ENCODE measurements at places on chromosomes 13 and 19.
A peak's percentile ranks its signal among the peaks of the same experiment; 100 is the strongest.

DNA sequence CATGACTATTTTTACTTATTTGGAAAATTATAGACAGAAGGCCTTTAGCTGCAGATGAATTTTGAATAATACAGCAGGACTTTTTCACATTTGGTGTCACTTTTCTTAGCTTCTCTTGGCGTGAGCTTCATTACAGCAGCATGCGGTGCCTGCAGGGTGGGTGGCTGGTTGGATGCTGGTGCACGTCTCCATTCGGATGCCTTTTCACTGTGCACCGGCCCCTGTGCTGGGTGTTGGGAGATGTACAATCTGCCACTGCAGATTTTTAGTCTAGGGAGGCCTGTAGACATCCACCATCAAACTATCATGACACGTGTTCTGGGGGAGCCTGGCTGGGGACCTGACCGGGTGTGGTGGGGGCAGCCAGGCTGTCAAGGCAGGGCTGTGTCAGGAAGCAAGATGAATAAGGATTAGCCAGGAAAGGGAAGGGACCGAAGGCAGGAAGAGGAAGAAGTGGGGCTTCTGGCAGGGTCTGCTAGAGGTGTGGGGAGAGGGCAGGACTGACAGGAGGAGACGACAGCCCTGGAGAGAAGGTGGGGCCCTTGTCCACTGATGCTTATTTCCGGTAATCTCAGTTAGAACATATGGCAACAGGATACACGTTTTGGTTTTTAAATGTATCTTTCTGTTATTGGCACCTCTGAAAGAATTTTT, 88.8 kb downstream of the ARHGEF7 start:
- no peak for DNase-seq

DNA sequence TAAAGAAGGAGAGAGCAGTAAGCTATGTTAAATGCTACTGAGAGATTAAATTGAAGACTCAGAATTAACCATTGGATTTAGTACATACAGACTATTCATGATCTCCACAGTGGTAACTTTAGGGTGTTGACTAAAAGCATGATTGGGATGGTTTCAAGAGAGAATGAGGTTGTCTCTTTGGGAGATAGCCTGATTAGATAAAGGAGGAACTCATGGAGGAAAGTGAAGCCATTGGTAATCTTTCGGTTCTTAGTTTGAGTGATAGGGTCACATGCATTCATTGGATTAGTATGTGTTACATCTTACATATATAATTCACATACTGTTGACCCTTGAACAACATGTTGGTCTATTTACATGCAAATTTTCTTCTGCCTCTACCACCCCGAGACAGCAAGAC, 18.8 kb upstream of the KL start:
- no peak for DNase-seq

- DNase-seq = no peak
Measured at GRCh38 chr13:91946498-91947070, 548.2 kb downstream of the GPC5 start.

DNA sequence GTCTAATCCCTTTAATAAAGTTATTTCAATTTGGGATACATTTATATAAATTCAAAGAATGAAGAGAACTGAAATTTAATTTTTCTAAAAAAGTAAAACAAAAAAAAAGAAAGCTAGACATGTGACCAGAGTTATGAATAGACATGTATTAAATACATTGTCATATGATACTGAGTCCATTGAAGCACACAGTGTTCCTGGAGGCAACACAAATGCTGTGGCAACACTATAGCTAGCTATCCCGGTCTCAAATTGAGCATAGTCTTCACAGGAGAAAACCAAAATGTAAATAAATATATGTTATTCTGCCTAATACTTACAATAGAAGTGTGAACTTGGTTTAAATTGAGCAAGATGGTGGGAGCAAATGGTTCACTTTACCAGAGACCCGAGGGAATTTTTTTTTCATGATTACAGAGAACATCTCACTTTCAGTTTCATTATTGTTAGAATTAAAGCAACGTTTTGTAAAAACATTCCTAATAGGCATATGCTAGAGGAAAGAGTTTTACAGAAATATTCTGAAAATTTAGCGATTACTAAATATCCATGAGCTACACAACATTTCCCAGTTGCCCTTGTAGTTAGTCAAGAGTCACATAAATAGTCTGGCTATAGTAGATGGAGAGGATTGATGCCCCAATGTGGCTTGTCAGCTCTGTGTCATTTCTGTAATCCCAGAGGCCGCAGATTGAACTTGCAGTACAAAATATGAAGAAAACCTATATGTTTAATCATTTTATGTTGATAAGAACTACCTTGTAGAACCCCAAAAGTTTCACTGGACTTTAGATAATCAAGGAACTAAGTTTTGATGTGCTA, 775.7 kb upstream of the SPRY2 start:
- DNase-seq = no peak

DNA sequence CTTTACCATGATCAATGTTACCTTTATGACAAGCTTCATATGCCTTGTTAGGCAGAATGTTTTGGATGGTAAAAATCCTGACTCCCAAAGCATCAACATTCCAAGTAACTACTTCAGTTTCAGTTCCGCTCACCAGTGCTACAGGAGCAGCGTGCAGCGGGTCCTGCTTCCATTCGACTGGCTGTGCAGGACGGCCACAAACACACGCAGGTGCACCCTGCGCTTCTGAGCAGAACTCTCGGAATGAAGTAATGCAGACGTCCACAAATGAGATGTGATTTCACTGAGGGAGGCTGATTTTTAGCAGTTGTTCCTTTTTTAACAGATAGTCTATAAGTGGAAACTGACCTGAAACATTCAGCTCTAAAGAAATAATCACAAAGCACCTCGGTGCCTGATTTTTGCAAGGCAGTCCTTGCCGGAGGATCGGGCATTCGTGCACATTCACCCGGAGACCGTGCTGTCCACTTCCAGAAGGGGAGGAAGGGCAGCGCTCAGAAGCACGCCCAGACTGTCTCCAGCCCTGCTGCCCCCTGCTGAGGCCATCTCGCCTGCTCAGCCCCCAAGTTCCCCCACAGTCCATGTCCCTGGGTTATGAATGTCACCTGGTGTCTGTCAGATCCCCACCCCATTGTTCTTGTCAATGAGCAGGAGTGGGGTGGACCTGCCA, 85.8 kb downstream of the RAB20 start:
- peak; percentile 31 for DNase-seq

- no peak for DNase-seq
Measured at GRCh38 chr19:31085125-31085524, 264.1 kb downstream of the TSHZ3 start.

DNA sequence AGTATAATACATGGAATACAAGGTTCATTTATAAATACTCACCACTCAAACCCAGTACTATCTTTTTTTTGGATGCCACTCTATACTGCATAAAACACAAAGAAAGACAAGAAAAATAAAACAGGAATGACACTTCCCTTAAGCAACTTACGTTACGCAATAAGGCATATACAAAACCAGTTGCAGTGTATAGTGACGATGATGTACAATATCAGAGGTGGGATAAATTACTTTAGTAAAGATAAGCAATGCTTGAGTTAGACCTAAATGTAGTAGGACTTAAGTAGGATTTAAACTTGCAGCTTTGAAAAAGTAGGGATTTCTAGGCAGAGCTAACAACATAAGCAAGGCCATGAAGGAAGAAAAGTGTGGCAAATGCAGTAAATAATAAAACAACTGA, 374.9 kb downstream of the SPRY2 start:
- DNase-seq = no peak

DNA sequence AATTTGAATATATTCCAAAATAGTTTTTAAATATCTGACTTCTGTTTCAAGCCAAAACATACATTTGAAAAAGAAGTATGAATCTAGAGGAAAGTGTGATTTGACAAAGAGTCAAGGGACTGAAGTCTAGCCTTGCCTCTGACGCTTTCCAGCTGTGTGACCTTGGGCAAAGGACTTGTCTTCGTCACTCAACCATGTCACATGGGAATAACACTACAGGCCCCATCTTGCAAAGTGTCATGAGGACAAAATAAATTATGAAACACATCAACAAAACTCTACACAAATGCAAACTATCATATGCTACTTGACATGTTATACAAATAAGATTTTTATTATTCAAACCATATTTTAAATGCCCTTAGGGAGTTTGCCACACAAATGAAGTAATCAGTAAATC, 73.0 kb downstream of the CYSLTR2 start:
- no peak for DNase-seq
